ENCODE measurements at places on chromosomes 3 and 15.

- no peak for DNase-seq
These were observed 50.3 kb downstream of the PAK2 start for GRCh38 chr3:196789885-196790359.

DNA sequence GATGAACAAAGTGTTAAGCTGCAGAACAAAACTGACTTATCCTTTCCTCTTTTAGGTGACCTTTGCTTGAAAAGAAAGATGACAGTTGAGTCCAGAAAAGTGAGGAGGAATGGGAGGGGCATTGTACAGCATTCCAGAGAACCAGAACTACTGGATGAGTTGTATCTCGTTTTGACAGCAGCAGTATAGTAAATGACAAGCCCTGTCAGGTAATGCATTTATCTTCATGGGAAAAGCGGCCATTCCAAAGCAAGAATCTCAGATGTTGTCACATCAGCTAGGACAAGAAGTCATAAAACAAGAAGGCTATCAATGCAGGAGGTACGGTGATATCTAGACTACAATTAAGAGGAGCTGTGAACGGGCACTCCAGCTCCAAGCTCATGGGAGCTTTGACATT lies 421.5 kb downstream of the MAGI1 start:
- DNase-seq, result no peak

- no peak for DNase-seq
These were observed 22.6 kb upstream of the ANPEP start for GRCh38 chr15:89837134-89837829.

- DNase-seq, result no peak
These were observed 13.7 kb upstream of the VEPH1 start for GRCh38 chr3:157516928-157517327.

GRCh38 chr3:23959135-23959900 lies 14.2 kb downstream of the NR1D2 start:
- DNase-seq, result no peak

DNA sequence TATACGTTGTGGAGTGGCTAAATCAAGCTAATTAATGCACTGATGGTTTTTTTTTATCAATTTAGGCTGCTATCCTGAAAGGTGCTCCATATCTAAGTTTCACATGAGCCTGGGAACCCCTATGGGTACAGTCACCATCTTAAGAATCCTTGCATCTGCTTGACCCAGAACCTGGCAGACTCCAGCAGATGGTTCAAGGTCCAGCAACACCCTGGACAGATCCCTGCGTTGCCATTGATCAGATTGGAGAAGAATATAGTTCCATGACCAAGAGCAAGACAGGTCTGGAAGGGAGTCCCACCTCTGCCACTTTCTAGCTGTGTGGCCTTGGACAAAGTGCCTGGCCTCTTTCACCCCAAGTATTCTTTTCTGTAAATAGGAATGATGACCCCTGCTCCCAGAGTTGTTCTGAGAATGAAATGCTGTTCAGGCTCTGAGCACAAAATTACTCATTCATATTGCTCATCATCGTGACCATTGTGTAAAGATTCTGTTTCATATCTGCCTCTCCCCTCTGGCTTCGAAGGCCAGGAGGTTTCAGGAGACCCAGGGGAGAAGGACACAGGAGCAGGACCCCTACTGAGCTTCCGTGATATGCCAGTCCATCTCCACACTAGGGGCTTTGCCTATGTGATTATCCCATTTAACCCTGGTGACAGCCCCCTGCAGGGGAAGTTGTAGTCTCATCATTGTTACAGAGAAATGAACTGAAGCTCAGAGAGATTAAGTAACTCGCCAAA lies 30.0 kb upstream of the TSEN2 start:
- DNase-seq, result no peak

GRCh38 chr3:117666325-117666724 lies 956.7 kb downstream of the TUSC7 start:
- no peak for DNase-seq

GRCh38 chr3:128080323-128081080 lies 28.3 kb downstream of the SEC61A1 start:
- no peak for DNase-seq

DNA sequence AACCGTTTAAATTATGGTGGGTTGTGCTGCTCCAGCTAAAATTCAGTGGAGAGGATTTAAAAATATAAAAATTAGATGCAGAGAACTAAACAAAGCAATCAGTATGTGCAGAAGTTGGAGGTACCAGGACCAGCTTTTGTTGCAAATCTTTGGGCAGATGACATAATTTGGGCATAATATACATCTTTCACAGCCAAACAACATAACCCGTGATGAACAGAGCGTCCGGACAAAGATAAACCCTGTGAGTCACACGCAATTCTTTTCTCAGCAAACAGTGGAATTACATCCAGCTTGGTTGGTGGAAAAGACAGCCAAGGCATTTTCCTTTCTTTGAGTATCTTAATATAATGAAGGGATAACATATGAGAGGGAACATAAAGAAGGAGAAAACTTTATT lies 419.4 kb upstream of the ADAMTS9 start:
- DNase-seq, result no peak

GRCh38 chr3:133273346-133273745 lies 126.5 kb upstream of the BFSP2 start:
- DNase-seq, result no peak

- DNase-seq, result no peak
These were observed 56.8 kb downstream of the CPN2 start for GRCh38 chr3:194294199-194294894.

GRCh38 chr3:44861412-44862225 lies at the start of gene TMEM42:
TMEM42 (plus strand) TSS chr3:44861912; CDS start chr3:44861925, 13 bp downstream.
- DNase-seq, result peak; percentile 93

GRCh38 chr3:117005911-117006522 lies 296.4 kb downstream of the TUSC7 start:
- no peak for DNase-seq

DNA sequence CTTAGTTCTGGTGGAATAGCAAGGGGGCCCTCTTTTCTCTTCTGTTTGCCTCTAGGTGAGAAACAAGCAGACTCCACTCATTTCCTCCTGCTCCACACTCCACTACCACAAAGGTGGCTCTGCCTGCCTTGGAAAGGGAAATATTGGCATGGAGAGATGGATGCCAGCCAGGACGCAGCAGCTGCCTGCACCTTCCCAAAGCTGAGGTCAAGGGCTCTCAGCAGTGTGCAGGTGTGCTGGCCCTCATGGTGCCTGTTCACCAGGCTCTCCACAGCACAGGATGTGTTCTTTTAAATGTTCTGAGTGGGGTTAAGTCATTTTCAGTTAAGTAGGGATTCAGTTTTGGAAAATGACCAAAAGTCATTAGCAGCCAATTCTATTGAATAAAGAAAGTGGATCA lies 211.2 kb upstream of the STRIT1 start:
- no peak for DNase-seq

GRCh38 chr3:131349454-131349853 lies 32.1 kb upstream of the NUDT16 start:
- no peak for DNase-seq

DNA sequence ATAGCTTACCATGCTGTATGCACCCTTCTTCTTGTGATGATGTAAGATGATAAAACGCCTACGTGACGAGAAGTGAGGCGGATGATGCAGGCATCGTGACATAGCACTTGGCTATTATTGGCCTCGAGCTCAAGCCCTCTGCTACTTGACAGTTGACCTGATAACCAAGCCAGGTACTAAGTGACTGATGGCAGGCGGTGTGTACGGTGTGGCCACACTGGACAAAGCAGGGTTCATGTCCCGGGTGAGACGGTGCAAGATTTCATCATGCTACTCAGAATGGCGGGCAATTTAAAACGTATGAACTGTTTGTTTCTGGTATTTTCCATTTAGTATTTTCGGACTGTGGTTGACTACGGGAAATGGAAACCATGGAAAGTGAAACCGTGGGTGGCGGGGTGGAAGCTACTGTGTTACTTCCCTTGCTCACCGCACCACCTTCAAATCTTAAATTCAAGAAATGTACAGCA lies 57.7 kb downstream of the SLC12A8 start:
- DNase-seq, result no peak

DNA sequence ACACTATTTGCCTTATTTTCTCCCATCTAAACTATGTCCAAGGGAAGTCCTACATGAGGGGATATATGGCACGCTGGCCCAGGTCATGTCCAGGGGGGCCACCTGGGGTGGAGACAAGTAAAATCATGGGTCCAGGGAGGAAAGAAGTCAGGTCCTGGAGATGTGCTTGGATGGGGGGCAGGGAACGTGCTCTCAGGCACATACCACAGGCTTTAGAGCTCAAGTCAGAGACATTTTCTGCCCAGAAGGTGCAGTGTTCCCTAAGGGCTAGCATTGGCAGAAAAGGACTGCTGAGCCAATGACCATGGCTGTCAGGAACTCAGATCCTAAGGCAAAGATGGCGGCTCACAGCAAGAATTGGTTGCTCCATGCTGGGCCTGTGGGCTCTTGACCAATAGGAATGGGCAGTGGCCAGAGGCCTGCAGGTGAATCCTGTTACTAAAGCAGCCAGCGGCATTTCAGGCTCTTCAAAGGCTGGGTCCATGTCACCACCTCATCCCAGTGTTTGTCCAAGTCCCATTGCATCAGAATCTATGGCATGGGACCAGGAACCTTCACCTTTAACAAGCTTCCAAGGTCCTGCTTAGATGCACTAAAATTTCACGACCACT lies 175.0 kb downstream of the RPLP1 start:
- DNase-seq, result no peak

DNA sequence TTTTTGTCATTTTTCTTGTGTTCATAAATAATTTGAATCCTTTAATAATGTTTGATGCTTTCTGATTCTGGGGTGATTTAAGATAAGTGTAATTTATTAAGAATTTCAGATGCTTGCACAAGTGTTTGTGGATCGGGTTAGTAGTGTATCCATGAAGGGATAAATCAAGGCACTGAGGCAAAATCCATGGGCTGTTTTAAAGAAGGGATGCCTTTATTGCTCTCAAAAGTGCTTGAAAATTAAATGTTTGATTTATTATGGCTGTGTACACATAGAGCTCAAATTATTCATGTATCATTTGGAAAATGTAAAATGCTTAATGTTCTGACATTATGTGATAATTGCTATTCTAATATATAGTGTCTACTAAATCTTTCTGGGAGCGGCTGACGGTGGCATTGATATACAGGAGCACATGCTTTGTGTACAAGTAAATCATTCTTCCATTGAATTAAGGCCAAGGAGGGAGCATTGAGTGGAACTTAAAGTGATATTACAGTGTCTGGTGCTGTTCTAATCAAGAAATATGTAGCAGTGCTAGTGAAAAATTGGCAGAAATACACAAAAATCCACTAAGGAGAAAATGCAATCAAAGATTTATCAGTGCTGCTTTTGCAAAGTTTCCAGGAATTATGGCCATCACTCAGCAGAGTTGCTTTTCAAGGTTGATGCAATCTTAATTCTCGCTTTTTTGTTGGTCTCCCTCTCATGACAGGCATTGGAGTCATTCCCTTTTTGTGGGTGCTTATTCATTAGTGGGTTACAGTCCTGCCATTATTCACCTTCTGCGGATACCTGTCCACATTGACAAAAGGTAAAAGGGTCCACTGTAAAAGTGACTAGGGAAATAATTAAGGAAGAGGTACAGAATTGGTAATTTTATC lies 181.6 kb downstream of the MFSD1 start:
- DNase-seq, result no peak

GRCh38 chr3:149013726-149014125 lies 22.4 kb downstream of the GYG1 start:
- no peak for DNase-seq

GRCh38 chr3:189071446-189071845 lies 100.3 kb upstream of the TPRG1 start:
- no peak for DNase-seq

DNA sequence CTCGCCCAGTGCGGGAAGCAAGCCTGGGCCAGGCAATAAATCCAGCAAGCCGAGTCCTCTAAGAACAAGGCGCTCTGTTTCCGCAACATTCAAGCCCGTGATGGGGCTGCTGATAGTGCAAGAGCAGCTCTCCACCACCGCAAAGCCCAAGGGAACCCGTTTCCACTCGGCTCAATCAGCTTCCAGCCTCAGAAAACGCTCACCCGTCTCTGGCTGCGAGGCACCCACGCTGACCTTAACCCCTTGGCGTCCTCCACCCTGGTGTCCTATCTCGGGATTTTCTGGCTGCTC lies 17.8 kb downstream of the SPATA12 start:
- peak; percentile 75 for DNase-seq

GRCh38 chr3:108153451-108153981 lies 62.7 kb upstream of the CD47 start:
- no peak for DNase-seq

- no peak for DNase-seq
These were observed 50.1 kb downstream of the B3GALNT1 start for GRCh38 chr3:161054860-161055604.

DNA sequence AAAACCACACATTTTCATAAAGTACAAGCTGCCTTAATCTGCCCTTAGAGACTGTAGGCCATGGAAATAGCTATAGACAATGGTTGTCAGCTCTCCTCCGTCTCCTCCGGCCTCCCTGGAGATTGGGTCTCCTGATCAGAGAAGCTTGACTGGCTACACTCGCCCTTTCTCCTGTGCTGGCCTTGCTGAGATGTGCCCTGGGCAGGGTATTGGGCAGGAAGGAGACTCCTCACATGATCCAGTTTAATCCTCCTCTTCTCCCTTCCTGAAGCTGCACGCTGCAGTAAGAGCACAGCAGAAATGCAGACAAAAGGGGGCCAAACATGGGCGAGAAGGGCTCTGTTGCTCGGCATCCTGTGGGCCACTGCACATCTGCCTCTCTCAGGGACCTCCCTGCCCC lies at the start of gene SLC24A5:
Gene SLC24A5 (plus strand): TSS at position 246 of the 400 bp plus-strand sequence. CDS start 55 bp downstream, at position 301.
- DNase-seq, result no peak

- no peak for DNase-seq
These were observed 34.2 kb downstream of the GRIP2 start for GRCh38 chr3:14505803-14506500.

DNA sequence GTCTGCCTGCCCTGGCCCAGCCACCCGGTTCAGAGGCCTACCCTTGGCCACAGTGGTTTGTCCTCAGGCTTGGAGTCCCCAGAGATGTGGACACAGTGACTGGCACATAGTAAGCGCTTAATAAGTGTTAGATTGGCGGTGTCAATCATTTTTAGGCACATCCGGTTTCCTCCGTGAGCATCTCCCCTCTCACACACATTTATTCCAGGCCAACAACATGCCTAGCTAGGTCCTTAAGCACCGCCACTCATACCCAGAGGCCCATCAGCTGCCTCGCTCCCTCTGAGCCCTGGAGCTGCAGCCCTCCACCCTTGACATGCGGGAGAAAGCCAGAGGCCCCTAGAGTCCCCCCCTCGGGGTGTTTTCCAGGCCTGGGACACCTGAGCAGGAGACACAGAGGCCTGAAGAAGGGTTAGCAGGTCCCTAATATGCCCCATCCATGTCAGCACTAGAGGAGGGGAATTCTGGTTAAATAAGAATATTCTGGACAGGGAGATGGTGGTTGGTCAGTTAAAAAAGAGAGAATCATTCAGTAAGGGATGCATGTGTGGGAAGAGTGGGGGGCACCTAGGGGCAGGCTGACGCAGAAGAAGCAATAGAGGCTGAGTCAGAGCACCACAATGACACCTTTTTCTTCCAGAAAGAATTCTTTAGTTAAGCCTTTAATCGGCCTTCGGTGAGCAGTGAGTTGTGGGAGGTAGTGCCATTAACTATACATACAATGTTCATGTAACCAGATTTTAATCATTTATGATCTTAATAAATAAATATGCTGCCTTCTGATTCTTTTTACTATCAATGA lies 22.3 kb downstream of the NR2F2 start:
- DNase-seq, result no peak

- DNase-seq, result no peak
These were observed 32.6 kb upstream of the FRG2C start for GRCh38 chr3:75631541-75631940.

All from NCI-H526 (cell line).